ENCODE measurements at places on chromosomes 4 and X.
A peak's percentile ranks its signal among the peaks of the same experiment; 100 is the strongest.

GRCh38 chrX:71577682-71578081, 555 bp upstream of the GCNA start:
- H3K27me3 ChIP-seq = no peaks in the 10 kb centered on the region
- no peak overlapping the region for H3K4me3 ChIP-seq
- peaks cover 33% of the 10 kb centered on the region for H3K36me3 ChIP-seq
- peak; percentile 16 for DNase-seq
- H3K4me1 ChIP-seq = no peaks in the 10 kb centered on the region

- no peaks in the 10 kb centered on the region for H3K4me1 ChIP-seq
- no peak overlapping the region for H3K4me3 ChIP-seq
- H3K27me3 ChIP-seq = no peaks in the 10 kb centered on the region
- no peak overlapping the region for H3K27ac ChIP-seq
- H3K36me3 ChIP-seq = no peaks in the 10 kb centered on the region
- DNase-seq = no peak
Measured at GRCh38 chr4:90281541-90282355, 154.6 kb downstream of the CCSER1 start.

DNA sequence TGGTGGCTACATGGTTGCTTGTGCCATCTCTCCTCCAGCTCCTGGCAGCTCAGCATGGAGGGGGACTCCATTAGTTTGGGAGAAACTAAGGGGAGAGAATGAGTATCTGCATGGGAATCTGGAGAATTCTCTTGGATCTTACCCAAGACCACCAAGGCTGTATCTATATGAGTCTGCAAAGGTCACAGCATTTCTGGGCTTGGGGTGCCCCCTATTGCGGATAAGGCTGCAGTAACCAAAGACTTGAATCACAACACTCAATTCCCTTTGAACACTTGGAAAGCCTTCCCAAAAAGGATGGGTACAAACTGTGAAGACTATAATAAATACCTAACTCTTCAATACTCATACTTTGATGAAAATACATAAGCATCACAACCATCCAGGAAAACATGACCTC, 623.5 kb upstream of the NR3C2 start:
- H3K36me3 ChIP-seq = no peaks in the 10 kb centered on the region
- no peak for DNase-seq
- no peaks in the 10 kb centered on the region for H3K27me3 ChIP-seq
- no peak overlapping the region for H3K4me3 ChIP-seq
- no peaks in the 10 kb centered on the region for H3K4me1 ChIP-seq

GRCh38 chrX:13283950-13284546, 35.8 kb downstream of the ATXN3L start:
- no peaks in the 10 kb centered on the region for H3K36me3 ChIP-seq
- no peak overlapping the region for H3K27ac ChIP-seq
- no peak overlapping the region for H3K4me3 ChIP-seq
- no peaks in the 10 kb centered on the region for H3K27me3 ChIP-seq
- no peak for DNase-seq

- no peaks in the 10 kb centered on the region for H3K4me1 ChIP-seq
- H3K27ac ChIP-seq = no peak overlapping the region
- H3K4me3 ChIP-seq = no peak overlapping the region
- H3K36me3 ChIP-seq = no peaks in the 10 kb centered on the region
Measured at GRCh38 chr4:36549252-36549651, 267.8 kb downstream of the DTHD1 start.

GRCh38 chrX:118182681-118183080, 66.1 kb upstream of the KLHL13 start:
- no peak for DNase-seq
- no peak overlapping the region for H3K27ac ChIP-seq
- no peaks in the 10 kb centered on the region for H3K4me1 ChIP-seq
- H3K27me3 ChIP-seq = no peaks in the 10 kb centered on the region
- no peaks in the 10 kb centered on the region for H3K36me3 ChIP-seq

- H3K27me3 ChIP-seq = no peaks in the 10 kb centered on the region
- peaks cover 25% of the 10 kb centered on the region for H3K4me1 ChIP-seq
- H3K36me3 ChIP-seq = no peaks in the 10 kb centered on the region
Measured at GRCh38 chr4:8048856-8049676, 109.4 kb upstream of the AFAP1 start.

GRCh38 chr4:8919651-8920288, 48.1 kb upstream of the HMX1 start:
- H3K36me3 ChIP-seq = no peaks in the 10 kb centered on the region
- DNase-seq = no peak
- no peak overlapping the region for H3K4me3 ChIP-seq
- H3K27me3 ChIP-seq = peaks cover 87% of the 10 kb centered on the region
- no peaks in the 10 kb centered on the region for H3K4me1 ChIP-seq
- H3K27ac ChIP-seq = no peak overlapping the region

DNA sequence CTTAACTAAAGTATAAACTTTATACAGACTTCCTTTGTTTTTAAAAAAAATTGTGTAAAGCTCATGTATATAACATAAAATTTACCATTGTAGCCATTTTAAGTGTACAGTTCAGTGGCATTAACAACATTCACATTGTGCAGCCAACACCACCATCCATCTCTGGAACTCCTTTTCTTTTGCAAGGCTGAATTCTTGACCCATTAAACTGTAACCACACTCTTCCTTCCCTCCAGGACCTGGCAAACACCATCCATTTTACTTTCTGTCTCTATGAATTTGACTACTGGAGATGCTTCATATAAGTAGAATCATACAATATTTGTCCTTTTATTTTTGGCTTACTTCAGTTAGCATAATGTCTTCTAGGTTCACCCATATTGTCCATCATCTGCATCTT, 104.7 kb downstream of the RASL11B start:
- H3K36me3 ChIP-seq = no peaks in the 10 kb centered on the region
- DNase-seq = no peak
- no peak overlapping the region for H3K4me3 ChIP-seq
- H3K27me3 ChIP-seq = no peaks in the 10 kb centered on the region
- H3K4me1 ChIP-seq = peaks cover 24% of the 10 kb centered on the region

DNA sequence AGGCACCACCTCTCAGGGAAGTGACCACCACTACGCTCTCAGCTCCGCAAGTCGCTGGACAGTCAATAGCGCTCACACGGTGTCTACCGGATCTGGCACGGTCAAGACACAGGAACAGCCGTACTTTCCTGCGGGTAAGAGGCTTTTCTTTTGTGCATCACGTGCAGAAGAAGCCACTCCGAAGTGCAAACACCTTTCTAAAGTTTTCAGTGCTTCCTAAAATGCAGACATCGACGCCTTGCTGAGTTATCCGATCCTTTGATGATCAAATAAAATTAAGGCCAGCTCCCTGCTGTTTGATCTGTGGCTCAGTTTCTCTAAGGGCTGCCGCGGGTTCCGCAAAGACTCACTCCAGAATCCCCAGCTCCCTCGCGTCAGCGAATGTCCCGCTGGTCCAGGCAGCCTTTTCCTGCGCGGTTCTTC, 71.8 kb downstream of the FBXO8 start:
- H3K4me1 ChIP-seq = peaks cover 31% of the 10 kb centered on the region
- peak overlapping the region; percentile 2 for H3K4me3 ChIP-seq
- H3K36me3 ChIP-seq = no peaks in the 10 kb centered on the region
- peaks cover 99% of the 10 kb centered on the region for H3K27me3 ChIP-seq
- H3K27ac ChIP-seq = no peak overlapping the region

DNA sequence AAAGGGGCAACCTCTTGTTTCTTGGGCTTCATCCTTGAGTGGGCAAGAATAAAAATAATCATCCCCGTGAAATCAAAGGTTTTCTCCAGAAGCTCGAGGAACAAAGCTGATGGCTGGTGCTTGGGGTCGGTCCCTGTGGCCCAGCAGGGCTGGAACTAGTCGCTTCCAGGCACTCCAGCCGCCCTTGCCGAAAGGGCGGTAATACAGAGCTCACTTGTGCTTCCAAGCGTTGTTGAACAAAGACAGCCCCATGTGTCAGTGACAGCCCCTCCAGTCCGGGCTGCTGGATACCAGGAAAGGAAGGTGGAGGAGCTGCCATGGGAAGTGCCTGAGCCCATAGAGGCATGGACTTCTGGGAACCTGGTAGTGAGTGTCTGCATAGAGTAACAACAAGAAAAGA, 5.2 kb downstream of the HELT start:
- no peak for DNase-seq
- peaks cover 96% of the 10 kb centered on the region for H3K27me3 ChIP-seq
- H3K36me3 ChIP-seq = no peaks in the 10 kb centered on the region
- H3K4me1 ChIP-seq = peaks cover 30% of the 10 kb centered on the region
- no peak overlapping the region for H3K4me3 ChIP-seq

GRCh38 chrX:68732906-68733493, 85.5 kb downstream of the STARD8 start:
- no peak overlapping the region for H3K27ac ChIP-seq
- H3K4me1 ChIP-seq = no peaks in the 10 kb centered on the region
- no peaks in the 10 kb centered on the region for H3K36me3 ChIP-seq
- DNase-seq = peak; percentile 63

DNA sequence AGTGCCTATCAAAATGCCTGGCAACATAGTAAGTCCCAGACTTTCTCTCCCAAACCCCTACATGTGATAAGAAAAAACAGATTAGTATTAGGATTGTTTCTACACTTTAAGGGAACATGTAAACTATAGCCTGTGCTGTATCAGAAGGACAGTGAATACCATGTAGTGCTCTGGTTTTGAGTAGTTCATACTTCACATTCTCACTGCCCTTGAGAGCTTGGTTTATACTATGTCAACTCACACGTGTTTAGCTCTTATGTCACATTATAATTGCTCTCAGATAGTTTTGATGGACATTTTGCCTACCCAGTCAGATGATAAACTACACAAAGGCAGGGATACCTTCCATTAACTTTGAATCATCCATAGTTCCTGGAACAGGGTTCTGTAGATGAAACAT, 58.0 kb upstream of the PGRMC2 start:
- peaks cover 16% of the 10 kb centered on the region for H3K4me1 ChIP-seq
- H3K36me3 ChIP-seq = no peaks in the 10 kb centered on the region
- no peak overlapping the region for H3K4me3 ChIP-seq
- no peaks in the 10 kb centered on the region for H3K27me3 ChIP-seq
- no peak overlapping the region for H3K27ac ChIP-seq

DNA sequence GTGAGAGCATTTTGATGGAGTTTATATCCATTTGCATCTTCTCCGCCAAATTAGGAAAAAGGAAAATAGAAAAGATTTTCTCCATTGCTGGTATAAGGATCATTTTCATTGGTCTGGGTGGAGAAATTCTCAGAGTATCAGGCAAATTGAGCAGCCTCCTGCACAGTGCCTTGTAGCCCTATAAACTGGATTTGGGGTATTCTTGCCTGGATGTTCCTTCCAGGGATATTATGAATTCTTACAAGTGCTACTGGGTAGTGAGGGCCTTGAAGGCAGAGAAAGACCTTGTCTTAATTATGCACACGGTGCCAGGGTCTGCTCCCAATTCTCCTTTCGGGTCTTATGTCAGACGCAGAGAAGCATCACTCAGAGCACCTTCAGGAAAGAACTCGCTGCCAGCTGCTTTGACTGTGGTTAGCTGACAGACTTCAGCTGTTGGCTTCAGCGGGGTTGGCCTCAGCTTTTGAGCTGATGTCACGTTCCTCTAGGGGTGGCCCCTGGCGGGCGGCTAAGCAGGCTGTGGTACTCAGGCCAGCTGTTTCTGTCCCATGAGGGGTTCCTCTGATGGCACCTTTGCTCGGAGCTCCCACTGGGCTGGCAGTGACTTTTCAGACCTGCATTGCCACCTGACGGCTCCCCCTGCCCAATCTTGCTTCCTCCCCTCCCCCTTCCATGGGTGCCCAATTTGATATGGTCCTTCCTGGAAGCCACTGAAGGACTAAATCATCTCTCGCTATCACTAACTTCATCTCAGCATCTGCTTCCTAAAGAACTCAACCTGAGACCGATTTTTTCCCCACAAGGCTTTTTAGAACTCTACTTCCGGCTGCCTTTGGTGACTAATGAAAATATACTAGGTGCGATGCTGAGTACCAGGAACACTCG, 519.5 kb downstream of the BCOR start:
- no peaks in the 10 kb centered on the region for H3K36me3 ChIP-seq
- H3K4me3 ChIP-seq = no peak overlapping the region
- H3K27me3 ChIP-seq = no peaks in the 10 kb centered on the region

GRCh38 chr4:186570193-186570996, 15.0 kb upstream of the MTNR1A start:
- no peaks in the 10 kb centered on the region for H3K4me1 ChIP-seq
- no peaks in the 10 kb centered on the region for H3K36me3 ChIP-seq
- H3K27me3 ChIP-seq = peaks cover 71% of the 10 kb centered on the region
- DNase-seq = no peak
- peak overlapping the region; percentile 43 for H3K4me3 ChIP-seq

DNA sequence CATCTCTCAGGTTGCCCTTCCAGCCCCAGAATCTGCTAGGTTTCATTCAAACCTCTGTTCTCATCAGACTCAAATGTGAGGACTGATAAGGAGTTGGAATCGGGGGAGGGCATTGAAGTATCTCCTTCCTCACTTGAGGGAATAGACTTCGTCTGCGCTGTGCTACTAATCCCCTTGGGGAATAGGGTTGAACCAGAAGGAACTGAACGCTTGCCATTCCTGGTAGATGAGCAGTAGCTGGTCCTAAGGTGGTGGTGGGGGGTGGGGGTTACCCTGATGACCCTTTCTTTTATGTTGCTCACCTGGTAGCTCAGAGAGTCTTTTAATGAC, 692 bp upstream of the SLC9A7 start:
- H3K4me1 ChIP-seq = peaks cover 5% of the 10 kb centered on the region
- H3K27ac ChIP-seq = no peak overlapping the region
- no peaks in the 10 kb centered on the region for H3K36me3 ChIP-seq
- H3K27me3 ChIP-seq = peaks cover 4% of the 10 kb centered on the region
- H3K4me3 ChIP-seq = peak overlapping the region; percentile 66

DNA sequence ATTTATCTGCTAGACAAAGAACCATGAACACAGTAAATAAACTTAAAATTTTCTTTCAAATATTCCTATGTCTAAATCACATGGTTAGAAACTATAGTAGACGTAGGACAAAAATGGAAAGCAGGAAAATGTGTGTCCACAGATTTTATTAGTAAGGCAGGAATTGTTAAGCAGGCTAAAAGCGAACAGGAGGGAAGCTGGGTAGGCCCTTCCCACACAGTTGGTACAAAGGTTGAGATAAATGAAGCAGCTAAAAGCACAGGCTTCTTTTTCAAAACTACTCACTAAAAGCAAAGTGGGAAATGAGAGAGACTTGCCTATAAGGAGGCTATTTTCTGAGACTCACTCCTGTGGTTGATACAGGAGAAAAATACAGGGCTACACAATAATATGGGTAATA, 108.1 kb upstream of the PABPC4L start:
- H3K27me3 ChIP-seq = no peaks in the 10 kb centered on the region
- H3K27ac ChIP-seq = no peak overlapping the region
- H3K4me3 ChIP-seq = no peak overlapping the region
- no peaks in the 10 kb centered on the region for H3K36me3 ChIP-seq
- no peak for DNase-seq

DNA sequence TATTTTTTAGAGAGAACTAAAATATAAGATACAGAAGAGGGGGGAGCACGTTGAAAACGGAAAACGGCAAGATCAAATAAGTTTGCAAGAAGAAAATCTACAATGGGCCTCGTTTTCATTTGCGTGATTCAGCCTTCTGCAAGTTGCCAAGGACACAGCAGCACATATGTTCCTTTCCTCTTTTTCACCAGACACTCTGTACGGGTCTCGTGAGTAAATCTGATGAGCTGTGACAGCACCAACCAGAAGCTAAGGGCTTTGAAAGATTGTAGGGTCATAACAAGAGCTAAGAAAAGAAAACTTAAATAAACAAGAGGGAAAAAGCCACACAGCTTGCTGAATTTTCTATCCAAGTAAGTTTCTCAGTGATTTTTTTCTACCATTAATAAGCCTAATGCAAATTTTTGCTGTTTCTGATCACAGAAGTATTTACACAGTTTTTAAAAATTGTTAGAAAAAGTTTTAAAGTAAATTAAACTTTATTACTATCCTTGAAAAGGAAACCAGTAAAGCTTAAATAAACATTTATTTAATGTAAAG, 63.4 kb downstream of the SCML2 start:
- DNase-seq = no peak
- H3K27ac ChIP-seq = no peak overlapping the region
- H3K4me3 ChIP-seq = no peak overlapping the region
- H3K27me3 ChIP-seq = no peaks in the 10 kb centered on the region
- no peaks in the 10 kb centered on the region for H3K4me1 ChIP-seq

Data from left ventricle myocardium inferior (tissue), 1 donor.